CD4-positive, alpha-beta T cell treated with Interleukin-12 subunit alpha and Interleukin-12 subunit beta, for 1 hour (primary cell): ENCODE measurements at places on chromosomes 3 and 15.

- DNase-seq, result no peak
Measured at GRCh38 chr15:101373577-101373976, 78.5 kb upstream of the SNRPA1 start.

DNA sequence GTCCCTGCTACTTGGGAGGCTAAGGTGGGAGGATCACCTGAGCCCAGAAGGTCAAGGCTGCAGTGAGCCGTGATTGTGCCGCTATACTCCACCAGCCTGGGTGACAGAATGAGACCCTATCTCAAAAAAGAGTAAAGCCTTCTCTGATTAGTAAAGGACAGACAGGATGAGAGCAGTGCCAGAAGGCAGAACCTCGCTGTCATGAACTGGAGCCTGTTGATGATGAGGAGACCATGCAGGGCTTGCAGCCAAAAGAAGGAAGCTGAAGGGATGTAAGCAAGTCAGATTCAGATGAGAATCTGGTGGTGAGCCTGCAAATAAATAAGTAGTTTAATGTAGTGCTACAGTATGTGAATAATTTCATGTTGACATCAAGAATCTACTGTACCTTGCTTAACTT, 52.8 kb downstream of the USP50 start:
- no peak for DNase-seq

GRCh38 chr15:66851311-66852063, 149.5 kb downstream of the SMAD6 start:
- DNase-seq, result peak; percentile 69

GRCh38 chr15:72113347-72114031, 4.5 kb downstream of the MYO9A start:
- no peak for DNase-seq

- DNase-seq, result no peak
Measured at GRCh38 chr3:99534951-99535704, 103.3 kb upstream of the COL8A1 start.

- DNase-seq, result no peak
Measured at GRCh38 chr3:172441581-172441980, 6.7 kb downstream of the GHSR start.

DNA sequence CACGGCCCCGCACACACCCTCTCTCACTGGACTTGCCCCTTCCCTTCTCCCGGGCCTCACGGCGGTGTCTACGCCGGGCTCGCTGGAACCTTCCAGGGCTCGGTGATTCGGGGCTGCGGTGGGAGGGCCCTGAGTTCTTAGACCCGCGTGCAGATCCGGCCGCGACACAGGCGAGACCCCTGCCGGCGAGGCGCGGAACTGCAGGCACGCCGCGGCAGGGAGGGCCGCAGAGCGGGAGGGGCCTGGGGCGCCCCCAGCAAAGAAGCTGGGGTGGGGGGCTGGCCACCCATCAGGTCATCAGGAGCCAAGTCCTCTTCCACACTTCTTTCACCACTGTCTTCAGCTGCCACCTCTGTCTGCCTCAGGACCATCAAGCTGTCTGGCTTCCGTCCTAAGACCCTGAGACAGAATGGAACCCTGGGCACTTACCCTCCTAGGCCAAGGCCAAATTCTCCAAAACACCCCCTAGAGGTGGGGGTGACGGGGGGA, 164.5 kb downstream of the XXYLT1 start:
- DNase-seq, result peak; percentile 71

DNA sequence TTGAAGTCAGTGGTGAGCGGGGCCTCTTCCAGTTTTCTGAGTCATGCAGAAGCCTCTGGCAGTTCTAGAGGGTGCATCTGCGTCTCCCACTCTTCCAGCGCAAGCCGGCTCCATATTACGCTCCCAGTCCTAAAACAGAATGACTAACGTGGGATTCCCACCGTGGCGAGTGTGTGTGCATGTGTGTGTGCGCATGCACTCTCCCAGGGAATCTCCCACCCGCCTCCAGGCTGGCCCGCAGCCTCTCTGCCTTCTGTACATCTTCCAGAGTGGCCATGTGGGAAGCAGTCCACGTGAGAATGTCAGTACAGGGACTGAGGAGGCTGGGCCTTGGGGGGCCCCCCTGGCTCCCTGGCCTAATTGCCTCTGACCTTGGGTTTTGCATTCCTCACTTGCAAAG, 87.7 kb downstream of the LSM3 start:
- no peak for DNase-seq

DNA sequence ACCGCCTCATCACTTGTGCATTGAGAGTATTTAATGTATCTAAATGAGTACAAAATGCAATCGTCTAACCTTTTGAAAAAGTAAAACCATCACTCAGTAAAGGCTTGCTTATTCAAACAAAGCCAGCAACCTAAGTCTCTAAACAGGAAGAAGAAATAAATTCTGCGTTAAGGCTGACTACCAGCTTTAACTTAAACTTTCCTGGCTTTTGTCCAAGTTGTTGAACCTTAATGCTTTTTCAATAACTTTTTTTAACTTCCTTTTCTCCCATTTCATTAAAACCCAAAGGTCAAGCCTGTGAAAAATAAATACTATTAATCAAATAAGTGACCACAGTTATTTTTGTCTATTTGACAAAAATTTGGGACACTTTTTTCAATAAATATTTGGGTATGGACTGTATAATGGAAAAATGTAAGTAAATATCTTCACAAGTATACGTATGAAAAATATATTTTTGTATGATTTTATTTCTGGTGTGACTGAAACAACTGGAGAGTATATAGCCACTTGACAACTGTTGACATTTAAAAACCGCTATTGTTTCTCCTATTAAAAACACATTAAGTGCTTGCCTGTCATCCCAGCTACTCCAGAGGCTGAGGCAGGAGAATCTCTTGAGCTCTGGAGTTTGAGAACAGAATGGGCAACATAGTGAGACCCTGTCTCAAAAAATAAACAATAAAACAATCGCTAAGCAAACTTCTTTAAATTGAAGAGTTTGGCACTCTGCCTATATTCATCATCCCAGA, 2.9 kb downstream of the KLHL24 start:
- DNase-seq, result no peak

GRCh38 chr15:42504631-42505030, 9.2 kb downstream of the SNAP23 start:
- no peak for DNase-seq

DNA sequence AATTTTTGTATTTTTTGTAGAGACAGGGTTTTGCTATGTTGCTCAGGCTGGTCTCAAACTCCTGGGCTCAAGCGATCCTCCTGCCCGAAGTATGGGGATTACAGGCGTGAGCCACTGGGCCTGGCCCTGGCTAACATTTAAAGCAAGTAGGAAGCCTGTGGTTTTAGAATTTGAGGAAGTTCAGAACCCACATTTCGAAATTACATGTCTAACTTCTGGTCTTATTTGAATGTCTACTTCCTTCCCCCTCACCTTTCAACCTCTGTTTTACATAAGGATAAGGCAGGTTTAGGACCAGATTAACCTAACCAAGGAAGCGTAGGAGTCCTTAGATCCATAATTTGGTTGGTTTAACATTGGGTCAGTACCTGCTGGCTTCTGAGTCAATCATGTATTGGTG, 120.5 kb upstream of the PROK2 start:
- no peak for DNase-seq

DNA sequence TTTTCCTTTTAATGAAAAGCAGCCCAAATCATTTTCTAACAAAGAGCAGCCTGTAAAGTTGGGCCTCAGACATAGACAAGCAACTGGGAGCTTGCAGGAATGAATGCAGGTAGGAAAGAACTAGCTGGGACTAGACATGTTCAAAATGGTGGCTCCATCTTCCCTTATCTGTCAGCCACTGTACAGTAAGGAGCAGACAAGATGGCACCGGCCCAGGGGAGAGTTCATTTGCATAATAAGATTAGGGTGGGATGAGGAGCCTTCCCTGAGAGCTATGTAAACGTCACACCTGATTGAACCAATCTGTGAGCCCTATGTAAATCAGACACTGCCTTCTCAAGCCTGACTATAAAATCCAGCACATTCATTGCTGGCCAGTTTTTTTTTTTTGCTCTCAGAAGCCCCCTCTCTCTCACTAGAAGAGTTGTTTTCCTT, 59.7 kb upstream of the GK5 start:
- DNase-seq, result no peak

- no peak for DNase-seq
Measured at GRCh38 chr15:100929641-100930042, 10.5 kb downstream of the LRRK1 start.

DNA sequence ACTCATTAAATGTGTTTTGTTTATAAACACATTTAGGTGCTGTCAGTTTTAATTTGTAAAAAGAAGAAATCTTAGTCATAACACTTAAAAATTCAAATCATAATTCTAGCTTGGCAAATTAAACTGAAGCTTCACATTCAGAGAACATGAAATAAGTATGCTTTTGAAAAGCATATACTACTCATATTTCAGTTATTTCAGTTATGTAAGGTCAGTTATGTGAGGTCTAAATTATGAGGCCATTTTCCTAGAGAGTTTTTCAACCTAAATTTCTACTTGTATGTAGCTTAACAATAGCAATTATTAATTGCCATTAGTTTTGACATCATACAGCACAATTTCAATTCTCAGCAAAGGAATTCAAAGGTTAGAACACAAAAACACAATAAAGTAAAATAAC, 465.0 kb downstream of the PLOD2 start:
- DNase-seq, result no peak

DNA sequence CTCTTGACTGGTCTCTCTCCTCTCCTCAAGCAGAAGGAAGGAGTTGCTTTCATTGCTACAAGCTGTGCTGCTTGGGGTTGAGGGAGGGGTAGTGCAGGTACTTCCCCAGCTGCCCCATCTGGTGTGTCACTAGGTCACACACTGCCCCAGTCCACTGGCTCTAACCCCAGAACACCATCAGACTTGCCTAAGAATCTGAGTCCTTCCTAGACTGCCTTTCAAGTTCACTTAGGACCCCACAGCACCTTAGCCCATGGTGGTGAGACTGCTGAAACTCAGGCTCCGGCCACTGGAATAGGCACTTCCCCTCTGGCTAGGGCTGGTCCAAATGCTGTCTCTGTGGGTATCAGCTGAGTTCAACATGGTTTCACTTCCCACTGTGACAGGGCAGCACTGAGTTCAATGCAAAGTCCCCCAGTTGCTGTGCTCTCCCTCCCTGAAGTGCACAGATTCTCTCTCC, 279.7 kb upstream of the GOLGA6L4 start:
- DNase-seq, result no peak

DNA sequence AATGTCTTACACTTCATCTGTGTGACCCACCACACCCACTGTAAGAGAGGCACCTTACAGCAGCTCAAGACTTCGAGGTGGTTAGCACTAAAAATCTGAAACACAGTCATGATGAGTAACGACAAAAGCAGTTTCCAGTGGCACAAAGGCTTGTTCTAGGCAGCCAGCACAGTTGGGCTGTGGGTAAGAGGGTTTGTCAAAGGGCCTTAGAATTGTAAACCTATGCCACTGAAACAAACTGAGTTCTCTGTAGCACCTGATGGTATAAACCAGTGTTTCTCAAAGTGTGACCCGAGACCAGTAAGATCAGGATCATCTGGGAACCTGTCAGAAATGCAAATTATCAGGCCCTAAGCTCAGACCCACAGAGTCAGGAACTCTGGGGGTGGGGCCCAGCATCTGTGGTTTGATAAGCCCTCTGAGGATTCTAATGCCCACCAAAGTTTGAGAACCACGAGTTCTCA, 36.5 kb downstream of the DAPK2 start:
- peak; percentile 45 for DNase-seq

DNA sequence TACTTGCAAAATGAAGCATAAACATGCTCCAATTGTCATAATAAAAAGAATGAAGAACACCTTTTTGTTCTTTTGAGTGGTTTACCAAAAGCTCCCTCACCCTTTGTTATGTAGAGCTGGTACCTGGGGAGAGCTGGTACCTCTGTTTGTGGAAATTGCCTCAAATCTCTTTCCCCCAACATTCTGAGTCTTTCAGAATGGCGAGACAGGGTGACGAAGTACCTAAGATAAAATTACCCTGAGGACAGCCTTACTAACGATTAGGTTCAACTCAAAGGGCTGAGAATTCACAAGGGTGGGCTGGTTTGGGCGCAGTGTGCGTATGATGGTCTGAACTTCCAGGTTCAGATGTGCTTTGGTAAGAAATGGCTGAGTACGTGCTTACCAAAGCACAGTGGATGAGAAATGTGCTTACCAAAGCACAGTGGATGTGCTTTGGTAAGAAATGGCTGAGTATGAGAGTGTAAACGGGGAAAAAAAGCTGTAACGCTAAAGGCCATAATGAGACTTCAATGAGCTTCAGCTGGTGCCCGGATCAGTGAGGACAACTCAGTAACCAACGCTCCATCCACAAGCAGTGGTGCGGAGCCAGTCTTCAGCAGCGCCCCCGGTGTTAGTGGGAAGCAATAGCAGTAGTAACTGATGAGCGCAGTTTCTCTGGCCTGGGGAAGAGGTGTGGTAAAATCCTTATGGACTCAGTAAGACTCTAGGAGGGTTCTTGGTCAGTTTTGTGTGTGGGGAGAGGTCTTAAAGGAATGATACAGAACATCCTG, 72.3 kb upstream of the LRIG1 start:
- DNase-seq, result no peak

DNA sequence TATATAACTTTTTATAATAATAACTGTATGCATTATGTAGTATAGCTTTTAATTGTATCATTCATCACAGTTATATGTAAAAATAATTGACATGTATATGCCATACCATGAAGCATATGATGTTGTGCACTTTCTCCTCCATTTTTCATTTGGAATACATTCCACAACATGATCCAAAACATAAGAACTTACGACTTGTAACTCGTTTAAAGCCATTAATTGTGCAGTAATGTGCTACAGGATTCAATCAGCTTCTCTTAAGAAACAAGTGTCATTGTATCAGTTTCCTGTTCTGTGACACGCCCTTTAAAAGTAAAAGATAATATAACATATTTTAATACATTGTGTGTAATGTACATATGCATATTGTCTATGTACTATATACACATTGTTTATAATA, 2.2 kb downstream of the C3orf80 start:
- no peak for DNase-seq

GRCh38 chr15:50030456-50030855, 88.6 kb downstream of the ATP8B4 start:
- no peak for DNase-seq

DNA sequence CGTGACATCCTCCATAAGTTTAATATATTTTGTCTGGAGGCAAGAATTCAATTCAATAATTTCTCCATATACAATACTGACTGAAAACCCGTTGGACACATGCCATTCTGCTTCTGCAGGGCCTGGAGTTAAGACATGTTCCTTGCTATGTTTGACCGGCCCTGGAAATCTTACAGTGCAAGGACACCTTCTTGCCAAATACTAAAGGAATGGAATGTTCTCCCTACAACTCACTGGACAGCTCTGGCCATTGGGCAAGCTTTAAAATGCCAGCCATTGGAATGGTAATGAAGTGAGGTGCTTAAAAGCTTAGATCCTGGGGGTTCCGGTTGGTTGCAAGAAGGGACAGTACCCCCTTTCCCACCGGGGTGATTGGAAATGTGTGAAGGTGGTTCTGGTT, 329.8 kb upstream of the PROK2 start:
- DNase-seq, result no peak

DNA sequence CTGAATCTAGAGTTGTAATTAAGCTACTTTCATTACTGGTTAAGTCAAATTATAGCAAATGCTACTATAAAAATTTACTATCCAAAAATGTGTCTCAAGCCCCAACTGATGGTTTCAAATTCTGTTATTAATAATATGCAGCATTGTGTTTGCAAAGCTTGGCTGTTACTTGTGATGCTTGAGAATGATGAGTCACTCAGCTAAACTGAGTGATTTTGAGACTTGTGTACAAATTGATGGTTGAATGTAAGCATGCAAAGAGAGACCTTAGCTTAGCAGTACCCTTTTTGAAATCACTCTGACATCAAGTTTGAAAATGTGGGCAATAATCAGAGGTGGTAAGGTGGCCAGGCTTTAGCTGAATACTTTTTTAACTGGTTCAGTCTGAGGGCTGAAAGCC, 27.6 kb downstream of the OPA1 start:
- no peak for DNase-seq

- DNase-seq, result no peak
Measured at GRCh38 chr3:122533480-122533879, 18.7 kb upstream of the KPNA1 start.
